Kidney glomerular epithelial cell (primary cell): ENCODE measurements at places on chromosomes 7 and 10.
A peak's percentile ranks its signal among the peaks of the same experiment; 100 is the strongest.

- DNase-seq = no peak
Measured at GRCh38 chr7:31007634-31008033, 43.9 kb downstream of the GHRHR start.

GRCh38 chr7:4226524-4226882 is 455.6 kb upstream of the FOXK1 start:
- no peak for DNase-seq

- no peak for DNase-seq
Measured at GRCh38 chr7:132565441-132565840, 10.8 kb downstream of the PLXNA4 start.

GRCh38 chr7:11327633-11328032 is 354.0 kb downstream of the PHF14 start:
- no peak for DNase-seq

- DNase-seq = peak; percentile 21
Measured at GRCh38 chr10:25978771-25979170, 44.7 kb downstream of the MYO3A start.

GRCh38 chr7:151716323-151716722 is 160.6 kb downstream of the PRKAG2 start:
- no peak for DNase-seq

- no peak for DNase-seq
Measured at GRCh38 chr10:3532644-3533043, 252.4 kb downstream of the KLF6 start.
